ENCODE measurements at places on chromosomes 7 and 10.

GRCh38 chr10:103535595-103535994 is 42.1 kb downstream of the NEURL1 start:
- DNase-seq: no peak

GRCh38 chr10:99531026-99531695 is 1.6 kb upstream of the NKX2-3 start:
- no peak for DNase-seq

- no peak for DNase-seq
These were observed 49.9 kb downstream of the ARMC3 start for GRCh38 chr10:22977751-22978150.

GRCh38 chr10:13402021-13402420 is 53.9 kb upstream of the SEPHS1 start:
- DNase-seq: no peak

GRCh38 chr7:155732286-155732685 is 80.0 kb downstream of the SHH start:
- DNase-seq: no peak

DNA sequence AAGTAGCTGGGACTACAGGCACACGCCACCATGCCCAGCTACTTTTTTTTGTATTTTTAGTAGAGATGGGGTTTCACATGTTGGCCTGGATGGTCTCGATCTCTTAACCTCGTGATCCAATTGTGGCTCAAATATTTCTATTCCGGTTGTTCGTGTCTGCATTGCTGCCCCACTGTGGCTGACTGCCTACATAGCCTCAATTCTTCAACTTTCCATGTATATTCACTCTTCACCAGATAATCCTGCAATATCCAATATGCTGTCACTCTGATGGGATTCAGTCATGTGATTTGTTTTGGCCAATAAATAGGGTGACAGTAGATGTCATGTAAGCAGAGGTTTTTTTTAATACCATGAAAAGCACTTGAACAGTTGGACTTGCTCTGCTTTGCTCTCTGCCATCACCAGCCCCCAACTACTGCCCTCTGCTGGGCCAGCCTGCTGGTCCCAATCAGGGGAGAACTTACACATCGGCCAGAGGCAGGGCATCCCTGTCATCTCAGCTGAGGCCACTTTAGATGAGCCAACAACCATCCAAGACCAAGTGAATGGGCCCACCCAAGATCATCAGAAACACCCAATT is 56.7 kb downstream of the NSUN6 start:
- no peak for DNase-seq

DNA sequence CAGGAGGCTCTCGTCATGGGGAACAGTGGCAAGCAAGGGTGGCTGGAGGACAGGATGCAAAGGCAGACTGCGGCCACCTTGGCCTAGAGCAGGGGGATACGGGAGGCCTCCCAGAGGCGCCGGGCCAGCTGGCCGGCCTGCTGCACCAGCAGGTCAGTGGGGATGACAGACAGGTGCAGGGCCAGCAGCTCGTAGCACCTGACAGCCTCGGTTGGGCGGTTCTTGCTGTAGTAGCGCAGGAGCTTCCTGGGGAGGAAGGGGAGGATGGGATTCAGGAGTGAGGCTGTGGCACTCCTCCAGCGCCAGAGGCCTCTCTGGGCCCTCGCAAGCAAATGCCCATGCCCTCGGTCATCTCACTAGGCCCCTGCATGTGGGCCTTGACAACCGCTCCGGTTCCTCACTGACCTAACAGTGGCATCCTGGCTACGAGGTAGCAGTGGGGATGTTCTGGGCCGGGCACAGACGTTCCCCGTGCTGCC is 2.5 kb upstream of the PYROXD2 start:
- no peak for DNase-seq

DNA sequence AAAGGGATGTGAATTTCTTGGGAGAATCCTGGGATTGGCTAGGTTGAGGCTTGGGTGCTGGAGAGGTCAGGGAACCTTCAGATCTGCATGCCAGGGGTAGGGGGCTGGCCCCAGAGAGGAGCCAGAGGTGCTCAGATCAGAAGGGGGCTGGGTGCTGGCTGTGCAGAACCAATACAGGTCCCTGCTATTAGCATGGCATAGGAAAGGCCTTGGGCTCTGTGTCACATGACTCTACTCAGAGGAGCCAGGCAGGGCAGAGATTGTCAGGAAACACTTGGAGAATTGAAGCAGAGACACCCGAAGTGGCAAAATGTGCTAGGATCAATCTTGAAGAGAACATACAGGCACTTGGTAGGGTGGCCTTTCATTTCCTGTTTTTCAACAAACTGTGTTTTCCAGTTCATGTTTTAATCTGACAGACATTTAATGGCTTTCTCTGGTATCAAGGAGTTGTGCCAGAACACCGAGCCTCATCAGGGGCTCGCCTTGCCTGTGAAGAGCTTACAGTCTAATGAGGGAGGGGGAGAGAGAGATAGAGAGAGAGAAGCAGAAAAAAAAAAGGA is 498.9 kb downstream of the RPS24 start:
- DNase-seq: no peak

- DNase-seq: no peak
These were observed 248.5 kb downstream of the DNAJB6 start for GRCh38 chr7:157585113-157585861.
